ENCODE measurements at places on chromosomes 1 and 21.

DNA sequence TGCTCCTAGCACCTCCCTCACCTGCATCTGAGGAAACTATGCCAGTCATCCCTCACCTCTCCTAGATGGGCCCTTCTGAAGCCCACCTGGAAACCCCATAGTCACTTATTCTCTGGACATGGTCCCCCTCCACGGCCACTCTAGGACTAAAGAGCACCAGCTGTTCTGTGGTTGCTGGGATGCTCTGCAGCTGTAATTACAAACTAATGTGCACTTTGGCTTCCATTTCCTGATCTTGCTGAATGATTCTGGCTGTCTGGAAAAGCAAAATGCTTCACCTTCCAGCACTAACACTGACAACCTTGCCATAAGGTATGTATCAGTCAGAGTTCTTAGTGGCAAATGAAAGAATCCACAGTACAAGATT is 48.7 kb upstream of the PSEN2 start:
- DNase-seq, result peak; percentile 58

- peak; percentile 43 for DNase-seq
These were observed 12.3 kb upstream of the SEMA4A start for GRCh38 chr1:156140879-156141707.

- DNase-seq, result no peak
These were observed 116.2 kb downstream of the PLXNA2 start for GRCh38 chr1:208127792-208128529.

DNA sequence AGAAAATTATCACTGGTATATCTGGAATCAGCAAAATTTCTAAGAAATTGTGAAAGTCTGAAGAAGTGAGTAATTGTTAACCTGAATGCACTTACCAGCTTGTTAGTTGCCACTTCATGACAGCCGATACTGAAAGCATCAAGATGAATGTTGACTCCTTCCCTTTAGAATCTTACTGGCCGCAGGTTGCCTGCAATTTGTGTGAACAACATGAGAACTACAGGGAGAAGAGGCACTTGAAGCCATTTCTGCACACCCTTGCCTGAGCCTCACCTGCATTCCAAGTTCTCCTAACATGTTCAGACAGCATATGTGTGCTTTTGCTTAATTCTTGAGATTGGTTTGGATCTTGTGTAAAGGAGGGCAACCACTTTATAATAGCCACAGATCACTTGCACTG is 59.2 kb upstream of the SSX2IP start:
- no peak for DNase-seq

DNA sequence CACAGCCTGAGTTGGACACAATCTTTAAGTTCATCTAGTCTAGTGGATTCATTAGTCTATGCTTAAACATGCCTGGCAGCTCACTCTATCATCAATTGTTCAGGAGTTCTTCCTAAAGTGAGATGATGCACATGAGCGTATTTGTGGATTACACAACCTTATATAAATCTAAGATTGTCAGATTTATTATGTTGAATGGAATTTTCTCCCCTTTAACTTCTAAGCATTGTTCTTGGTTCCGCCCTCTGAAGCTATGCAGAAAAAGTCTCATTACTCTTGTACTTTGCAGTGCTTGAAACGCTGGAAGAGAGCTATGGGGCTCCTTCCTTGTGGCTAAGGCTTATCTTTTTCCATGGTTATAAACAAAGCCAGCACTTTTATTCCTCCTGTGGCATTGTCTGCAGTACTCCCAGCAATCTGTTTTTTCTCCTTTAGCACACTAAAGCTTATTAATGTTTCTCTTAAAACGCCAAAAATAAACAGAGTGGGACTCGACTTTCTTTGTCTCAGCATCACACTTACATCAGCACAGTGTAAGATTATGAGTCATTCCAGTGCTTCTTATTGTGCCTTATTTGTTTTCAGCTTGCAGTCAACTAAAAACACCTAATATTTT is 316.8 kb upstream of the CAMK1G start:
- peak; percentile 14 for DNase-seq

GRCh38 chr1:202649553-202650392 is 60.5 kb downstream of the SYT2 start:
- no peak for DNase-seq

DNA sequence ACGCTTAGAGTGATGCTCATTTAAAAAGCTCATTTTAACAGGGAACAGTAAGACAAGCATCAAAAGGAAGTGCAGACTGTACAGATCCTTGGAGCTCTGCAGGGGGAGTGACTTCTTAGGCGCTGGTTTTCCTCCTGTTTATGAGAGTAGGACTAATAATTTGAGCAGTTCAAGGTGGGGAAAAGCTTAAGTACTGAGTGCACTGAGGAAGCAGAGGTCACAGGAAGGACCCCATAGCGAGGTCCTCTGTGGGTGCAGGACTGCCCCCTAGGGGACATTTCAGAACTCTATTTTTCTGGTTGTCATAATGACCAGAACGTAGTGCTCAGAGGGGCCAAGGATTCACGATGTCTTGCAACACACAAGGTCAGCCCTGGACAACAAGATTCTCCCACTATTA is 112.1 kb downstream of the HLCS start:
- peak; percentile 67 for DNase-seq

GRCh38 chr1:38804062-38804886 is 55.3 kb downstream of the RRAGC start:
- no peak for DNase-seq

GRCh38 chr1:231369282-231369681 is 31.2 kb downstream of the SPRTN start:
- DNase-seq, result no peak

DNA sequence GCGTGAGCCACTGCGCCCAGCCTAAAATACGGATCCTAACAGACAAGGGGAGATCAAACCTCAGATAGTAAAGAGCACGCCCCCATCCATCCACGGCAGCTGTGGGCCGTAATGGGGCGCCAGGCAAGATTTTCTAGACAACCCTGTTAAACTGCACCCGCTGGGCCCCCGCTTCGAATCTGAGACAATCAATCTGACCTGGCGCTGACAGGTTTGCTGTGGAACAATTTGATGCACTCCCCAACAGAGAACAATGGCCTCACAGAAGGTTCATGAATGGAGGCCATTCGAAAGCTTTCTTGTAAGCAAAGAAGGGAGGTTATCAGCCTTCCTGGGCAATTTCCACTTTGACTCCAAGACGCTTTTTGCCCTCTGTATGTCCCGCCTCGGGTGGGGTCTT is 30.5 kb downstream of the CLSTN1 start:
- DNase-seq, result no peak

DNA sequence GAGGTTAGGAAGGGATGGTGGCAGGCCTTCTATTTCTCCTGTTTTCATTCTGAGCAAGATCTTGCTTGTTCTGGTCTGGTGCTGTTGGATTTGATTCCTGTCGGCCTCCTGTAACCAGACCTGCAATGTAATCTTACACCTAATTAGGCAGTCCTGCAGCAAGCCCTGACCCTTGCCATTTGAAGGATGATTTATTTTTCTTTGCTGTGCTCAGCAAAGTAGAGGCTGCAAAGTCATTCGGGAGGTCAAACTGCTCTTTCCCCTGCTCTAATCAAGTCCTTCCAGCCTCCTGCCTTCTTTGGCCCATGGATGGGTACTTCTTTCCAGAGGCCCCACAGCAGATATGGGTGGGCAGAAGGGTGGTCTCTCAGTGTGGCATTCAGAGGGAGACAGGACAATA is 417.7 kb upstream of the USP24 start:
- peak; percentile 12 for DNase-seq

- no peak for DNase-seq
These were observed 141.7 kb upstream of the SYT6 start for GRCh38 chr1:114295321-114295720.

GRCh38 chr1:42937141-42937696 is 21.4 kb downstream of the SLC2A1 start:
- DNase-seq, result peak; percentile 85

- DNase-seq, result peak; percentile 68
These were observed 5.6 kb upstream of the FAM131C start for GRCh38 chr1:16078925-16079656.

- DNase-seq, result no peak
These were observed 177.7 kb downstream of the DPYD start for GRCh38 chr1:97743129-97743528.

DNA sequence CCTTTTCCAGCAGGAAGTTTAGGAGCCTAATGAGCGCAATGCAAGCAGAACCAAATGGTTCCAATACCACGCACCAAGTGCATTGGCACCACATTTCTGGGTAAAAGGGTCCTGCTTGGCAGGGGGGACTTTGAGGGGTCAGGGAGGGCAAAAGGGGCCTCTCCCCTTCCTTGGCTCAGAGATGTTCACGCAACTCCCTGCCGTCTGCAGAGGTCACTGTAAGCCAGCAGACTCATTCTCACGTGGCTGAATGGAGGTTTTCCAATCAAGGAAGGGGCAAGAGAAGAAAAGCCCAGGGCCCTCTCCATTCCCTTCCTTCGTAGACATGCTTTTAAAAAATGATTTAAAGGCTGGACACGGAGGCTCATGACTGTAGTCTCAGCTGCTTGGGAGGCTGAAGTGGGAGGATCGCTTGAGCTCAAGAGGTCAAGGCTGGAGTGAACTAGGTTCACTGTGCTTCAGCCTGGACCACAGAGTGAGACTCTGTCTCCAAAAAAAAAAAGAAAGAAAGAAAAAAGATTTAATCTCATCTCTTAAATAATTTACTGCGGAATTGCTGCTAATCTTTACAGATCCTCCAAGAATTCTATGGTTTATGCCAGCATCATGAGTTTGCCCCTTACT is 80.3 kb downstream of the RUNX3 start:
- DNase-seq, result peak; percentile 60

All from fibroblast of villous mesenchyme (primary cell).